ENCODE measurements at places on chromosomes 1 and 21.

DNA sequence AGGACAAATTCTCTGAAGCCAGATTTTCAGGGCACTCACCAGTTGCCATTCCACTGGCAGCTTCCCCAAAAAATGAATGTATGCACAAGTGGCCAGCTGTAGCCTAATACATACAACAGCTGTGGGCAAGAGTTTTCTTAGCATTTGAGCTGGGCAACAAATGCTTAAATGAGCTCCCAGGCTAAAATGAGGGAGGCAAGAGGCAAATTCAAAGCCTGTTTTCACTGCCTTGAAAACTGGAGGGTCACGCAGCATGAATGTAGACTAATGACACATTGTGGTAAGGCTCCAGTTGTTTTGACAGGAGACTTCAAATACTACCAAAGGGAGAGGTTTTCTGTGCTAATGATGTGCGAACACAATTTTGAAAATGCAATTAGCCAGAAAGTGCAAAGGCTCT, 88.2 kb downstream of the TIAM1 start:
- no peak for DNase-seq

DNA sequence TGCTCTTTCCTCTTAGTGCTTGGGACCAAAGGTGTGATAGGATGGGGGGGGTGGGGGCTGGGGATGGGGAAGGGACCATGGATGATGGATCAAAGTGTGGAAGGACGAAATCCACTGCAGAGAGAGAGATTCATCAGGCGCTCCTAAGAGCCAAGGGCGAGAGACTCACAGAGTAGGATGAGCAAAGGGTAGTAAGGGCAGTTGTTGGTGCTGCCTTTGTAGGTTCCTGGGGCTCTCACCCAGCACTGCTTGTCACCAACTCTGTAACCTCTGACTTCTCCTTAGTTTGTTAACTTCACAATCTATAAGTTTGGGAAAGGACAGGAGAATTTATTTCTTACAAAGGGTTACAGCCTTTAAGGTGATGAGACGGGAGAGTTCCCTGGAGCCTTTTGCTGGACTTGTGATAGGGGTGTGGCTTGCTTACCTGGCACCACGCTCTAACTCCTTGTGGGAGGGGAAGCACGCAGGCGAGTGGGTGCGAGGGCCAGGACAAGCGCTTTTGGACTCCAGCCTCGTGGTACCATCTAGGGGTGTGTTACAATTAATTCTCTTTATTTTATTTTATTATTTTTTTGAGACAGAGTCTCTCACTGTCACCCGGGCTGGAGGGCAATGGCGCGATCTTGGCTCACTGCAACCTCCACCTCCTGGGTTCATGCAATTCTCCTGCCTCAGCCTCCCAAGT, 1.6 kb upstream of the PDXK start:
- no peak for DNase-seq

GRCh38 chr1:204760757-204761156, 75.2 kb upstream of the LRRN2 start:
- no peak for DNase-seq

GRCh38 chr1:19534281-19534680, 48.9 kb upstream of the CAPZB start:
- DNase-seq, result no peak

DNA sequence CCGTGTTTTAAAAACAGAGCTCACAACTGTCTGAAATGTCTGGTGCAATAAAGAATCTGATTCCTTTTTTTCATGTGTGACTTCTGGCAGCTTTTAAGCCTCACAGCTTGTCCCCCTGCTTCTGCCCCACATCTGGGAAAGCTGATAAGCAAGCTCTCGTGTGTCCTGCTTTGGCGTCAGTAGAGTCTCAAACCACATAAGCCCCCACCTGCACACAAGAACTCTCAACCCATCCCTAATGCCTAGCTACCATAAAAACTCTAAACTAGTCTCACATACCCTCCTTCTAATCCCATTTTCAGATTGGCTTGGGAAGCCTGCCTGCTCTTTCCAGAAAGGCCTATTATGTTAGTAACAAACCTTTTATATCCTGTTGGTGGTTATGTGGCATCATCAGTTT, 94.6 kb upstream of the DAB1 start:
- no peak for DNase-seq

- no peak for DNase-seq
Measured at GRCh38 chr1:5798151-5798730, 194.0 kb downstream of the NPHP4 start.

GRCh38 chr1:116429821-116430374, 56.9 kb downstream of the ATP1A1 start:
- no peak for DNase-seq

GRCh38 chr1:234398849-234399381, 25.7 kb downstream of the COA6 start:
- DNase-seq, result no peak

GRCh38 chr1:29465755-29466154, 229.4 kb downstream of the PTPRU start:
- DNase-seq, result no peak

DNA sequence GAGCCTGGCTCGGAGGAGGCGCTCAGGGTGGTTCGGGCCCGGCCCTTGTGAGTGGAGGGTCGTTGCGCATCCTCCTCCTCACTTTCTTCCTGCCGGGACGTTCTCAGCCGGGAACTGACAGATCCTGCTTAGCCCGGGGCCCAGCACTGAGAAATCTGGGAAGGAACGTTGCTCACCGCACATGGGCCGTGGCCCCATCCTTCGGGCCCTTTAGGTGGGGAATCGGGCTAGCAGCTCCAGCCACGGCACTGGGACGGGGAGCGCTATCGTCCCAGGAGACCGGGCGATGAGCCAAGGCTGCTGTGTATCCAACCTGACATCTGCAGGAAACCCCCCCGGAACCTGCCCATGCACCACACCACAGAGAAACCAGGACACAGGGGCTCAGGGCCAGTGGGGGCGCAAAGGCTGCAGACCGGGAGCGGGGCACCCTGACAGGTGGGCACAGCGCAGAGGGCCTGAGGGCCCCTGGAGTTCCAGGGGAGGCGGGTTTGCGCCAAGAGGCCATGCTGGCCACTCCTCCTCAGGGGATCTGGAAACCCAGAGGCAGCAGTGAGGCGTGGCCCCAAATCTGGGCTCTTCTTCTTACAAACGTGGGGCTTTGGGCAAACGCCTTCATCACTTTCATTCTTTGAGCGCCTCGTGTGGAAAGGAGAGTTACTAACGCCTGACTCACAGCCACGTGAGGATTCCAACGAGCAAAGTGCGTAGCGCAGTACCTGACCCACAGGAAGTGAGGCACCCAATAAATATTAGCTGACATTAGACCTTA, at the start of gene SH2D5:
Gene SH2D5, minus strand, starts transcription at position 116 of the 772 bp plus-strand sequence. CDS start 4,659 bp downstream, outside the sequence.
- peak; percentile 43 for DNase-seq

DNA sequence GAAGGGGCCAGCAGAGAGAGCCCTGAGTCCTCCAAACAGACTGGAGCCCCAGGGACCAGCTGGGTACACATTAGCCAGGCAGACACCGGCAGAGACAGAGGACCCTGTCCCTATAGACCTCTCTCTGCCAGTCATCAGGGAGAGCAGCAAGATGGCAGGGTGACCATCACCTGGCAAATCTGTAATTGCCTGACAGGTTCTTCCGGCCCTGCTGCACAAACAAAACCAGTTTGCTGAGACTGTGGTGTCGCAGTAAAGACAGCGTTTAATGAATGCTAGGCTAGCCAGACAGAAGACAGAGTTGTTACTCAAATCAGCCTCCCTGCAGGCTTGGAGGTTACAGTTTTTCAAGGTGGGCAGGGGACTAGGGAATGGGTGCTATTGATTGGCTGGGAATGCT, 618.9 kb downstream of the NPHP4 start:
- DNase-seq, result no peak

DNA sequence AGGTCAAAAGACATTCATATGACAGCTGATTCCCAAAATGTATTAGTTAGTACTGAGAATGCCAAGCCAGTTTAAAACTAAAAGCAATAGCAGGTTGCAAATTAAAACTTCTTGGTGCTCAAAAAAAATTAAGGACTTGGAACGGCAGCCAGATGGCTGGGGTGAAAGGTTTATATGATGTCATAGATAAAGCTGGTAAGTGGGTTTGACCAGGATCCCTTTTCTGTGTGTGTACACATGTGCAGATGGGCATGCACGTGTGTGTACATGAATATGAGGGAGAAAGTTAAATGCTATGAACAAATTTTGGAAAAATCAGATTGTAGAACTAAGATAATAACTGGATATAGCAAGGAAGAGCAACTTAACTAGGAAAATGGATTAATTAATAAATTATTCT, 39.1 kb upstream of the DPH5 start:
- DNase-seq, result no peak

DNA sequence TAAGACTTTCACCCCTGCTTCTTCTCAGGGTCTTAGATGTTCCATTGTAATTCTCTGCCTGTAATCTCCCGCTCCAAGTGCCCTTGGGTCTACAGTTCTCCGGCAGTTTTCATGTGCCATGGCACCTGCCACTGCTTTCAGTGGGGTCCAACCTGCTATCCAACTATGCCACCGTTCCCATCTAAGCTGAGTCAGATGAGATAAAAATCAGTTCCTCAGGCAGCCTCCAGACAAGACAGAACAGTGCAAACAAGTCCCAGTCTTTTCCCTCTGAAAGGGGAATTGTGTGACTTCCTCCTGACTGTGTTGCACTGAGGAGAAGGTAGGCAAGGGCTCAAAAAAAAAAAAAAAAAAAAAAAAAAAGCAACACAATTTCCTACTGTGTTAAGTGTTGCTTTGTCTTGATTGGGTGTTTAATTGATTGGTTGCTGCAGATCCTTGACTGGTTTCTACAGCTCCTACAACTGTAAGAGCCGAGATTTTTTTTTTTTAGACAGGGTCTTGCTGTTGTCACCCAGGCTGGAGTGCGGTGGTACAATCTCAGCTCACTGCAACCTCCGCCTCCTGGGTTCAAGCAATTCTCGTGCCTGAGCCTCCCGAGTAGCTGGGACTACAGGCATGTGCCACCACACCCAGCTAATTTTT, 50.7 kb downstream of the EBNA1BP2 start:
- no peak for DNase-seq

- DNase-seq, result no peak
Measured at GRCh38 chr1:241586905-241587512, 53.2 kb downstream of the CHML start.

- DNase-seq, result no peak
Measured at GRCh38 chr1:41109310-41110197, 88.0 kb upstream of the SLFNL1 start.

DNA sequence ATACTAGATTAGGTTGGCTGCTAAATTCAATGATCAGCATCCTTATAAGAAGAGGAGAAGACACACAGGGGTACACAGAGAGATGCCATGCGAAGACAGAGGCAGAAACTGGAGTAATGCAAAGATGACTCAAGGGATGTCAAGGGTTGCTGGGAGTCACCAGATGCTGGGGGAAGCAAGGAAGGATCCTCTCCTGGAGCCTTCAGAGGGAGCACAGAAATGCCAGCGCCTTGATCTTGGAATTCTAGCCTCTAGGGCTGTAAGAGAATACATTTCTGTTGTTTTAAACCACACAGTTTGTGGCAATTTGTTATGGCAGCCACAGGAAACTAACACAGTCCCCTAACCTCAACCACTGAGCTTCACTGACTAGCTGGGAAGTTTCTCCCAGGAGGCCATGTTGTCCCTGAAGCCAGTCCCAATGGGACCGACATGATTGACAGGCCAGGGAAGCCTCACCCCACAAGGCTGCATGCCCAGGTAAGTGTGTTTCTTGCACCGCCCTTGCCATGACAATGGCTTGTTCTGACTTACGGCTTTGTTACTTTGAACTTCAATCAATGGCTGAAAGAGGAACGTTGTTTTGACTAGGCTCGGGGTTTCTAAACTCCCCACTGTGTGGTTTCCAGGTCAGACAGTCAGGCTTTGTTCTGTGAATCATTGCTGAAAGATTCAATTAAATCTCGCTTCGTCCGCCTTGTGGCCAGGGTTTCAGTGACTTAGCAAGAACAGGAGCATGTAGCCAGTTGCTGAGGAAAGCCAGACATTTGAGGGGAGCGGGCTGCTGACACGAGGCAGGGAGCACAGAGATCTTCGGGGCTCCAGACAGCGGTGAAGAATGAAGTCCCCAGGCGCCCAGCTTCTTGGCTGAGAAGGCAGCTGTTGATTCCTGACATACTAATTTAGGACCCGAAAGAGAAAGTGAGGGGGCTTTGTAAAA, 62.3 kb downstream of the RUNX1 start:
- peak; percentile 35 for DNase-seq

- DNase-seq, result no peak
Measured at GRCh38 chr1:183812686-183813569, 8.0 kb downstream of the RGL1 start.

- DNase-seq, result no peak
Measured at GRCh38 chr1:173205146-173206051, 1.7 kb downstream of the TNFSF4 start.

DNA sequence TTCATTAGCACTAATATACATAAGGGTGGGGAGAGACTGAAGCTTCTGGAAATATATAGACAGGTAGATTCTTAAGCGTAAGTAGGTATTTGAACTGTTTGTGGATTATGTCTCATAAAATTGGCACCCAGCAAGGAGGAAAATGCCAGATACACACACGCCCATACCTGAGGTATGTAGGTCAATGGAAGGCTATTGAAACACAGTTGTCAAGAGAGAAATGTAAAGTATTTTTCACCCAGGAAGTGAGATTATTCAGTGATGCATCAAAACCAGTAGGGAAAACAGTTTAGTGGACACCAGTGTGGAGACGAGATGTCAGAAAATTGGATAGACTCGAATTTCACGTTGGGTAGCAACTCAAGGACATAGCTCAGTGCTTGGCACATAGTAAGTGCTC, 4.7 kb upstream of the RSPH1 start:
- no peak for DNase-seq

DNA sequence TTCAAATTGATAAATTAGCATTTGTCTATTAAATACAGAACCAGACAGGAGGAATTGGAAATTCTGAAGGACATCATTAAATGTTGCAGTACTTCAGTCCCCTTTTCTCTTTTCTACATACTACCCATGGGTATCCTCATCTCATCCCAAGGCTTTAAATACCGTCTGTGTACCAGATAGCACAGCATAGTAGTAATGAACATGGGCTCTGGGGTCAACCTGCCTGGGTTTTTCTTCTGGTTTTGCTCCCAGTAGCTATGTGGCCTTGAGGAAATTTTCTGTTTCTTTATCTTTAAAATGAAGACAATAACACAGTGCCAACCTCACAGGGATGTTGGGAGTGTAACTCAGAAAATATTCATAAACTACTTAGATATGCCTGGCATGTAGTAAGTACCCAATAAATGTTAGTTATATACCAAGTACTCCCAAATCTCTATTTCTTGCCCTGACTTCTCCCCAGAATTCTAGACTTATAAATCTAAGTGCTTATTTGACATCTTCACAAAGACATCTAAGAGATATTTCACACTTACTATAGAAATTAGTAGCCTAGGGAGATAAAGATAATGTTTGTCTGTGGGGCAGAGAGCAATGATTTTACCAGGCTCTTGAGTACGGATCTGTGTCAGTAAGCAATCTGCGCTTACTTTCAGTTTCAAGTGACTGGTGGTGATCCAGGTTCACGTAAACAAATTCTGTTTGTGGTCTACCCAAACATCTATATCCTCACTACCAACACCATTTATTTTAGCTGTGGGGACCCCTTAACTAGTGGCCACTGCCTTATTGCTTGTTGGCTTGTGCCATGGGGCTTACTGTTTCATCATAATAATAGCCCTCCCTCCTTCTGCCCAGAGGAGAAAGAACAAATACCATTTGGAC, 37.3 kb downstream of the VANGL2 start:
- no peak for DNase-seq
